ENCODE measurements at places on chromosomes 5 and 9. TPM values are rescaled to one million over a fixed set of nuclear protein-coding genes. Genes with fewer than 3 reads are reported as not detected.

Gene HRCT1
- 0.78 TPM for polyA plus RNA-seq

Gene DND1
- polyA plus RNA-seq: 0.55 TPM

- DNase-seq: no peak
These were observed 111.8 kb upstream of the OTULINL start for GRCh38 chr5:14469551-14470377.

DNA sequence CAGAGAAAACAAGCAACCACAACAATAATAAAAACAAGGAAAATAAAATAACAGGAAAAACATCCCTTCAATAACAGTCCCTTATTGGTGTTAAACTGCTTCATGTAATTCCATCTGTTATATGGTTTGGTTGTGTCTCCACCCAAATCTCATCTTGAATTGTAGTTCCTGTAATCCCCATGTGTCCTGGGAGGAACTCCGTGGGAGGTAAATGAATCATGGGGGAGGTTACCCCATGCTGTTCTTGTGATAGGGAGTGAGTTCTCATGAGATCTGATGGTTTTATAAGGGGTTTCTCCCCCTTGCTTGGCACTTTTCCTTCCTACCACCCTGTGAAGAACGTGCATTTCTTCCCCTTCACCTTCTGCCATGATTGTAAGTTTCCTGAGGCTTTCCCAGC, 369.8 kb downstream of the TMEM232 start:
- no peak for DNase-seq

DNA sequence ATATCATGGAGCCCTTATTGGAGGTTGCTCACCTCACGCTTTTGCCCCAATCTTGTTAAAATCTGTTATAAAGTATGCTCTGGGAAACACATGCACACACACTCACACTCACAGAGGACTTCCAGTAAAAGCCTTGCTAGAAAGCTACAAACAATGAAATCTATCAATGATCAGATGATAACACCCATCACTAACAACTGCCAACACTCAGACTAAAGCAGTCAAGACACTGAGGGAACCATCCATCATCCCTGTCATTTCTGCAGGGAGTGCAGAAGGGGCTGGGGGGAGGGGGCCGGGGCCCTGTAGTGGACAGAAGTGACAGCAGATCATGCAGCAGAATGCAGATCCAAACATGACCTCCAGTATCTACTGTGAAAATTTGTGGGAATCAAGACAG, 179.1 kb downstream of the AOPEP start:
- no peak for DNase-seq
